ENCODE measurements at places on chromosomes 5 and 9.

DNA sequence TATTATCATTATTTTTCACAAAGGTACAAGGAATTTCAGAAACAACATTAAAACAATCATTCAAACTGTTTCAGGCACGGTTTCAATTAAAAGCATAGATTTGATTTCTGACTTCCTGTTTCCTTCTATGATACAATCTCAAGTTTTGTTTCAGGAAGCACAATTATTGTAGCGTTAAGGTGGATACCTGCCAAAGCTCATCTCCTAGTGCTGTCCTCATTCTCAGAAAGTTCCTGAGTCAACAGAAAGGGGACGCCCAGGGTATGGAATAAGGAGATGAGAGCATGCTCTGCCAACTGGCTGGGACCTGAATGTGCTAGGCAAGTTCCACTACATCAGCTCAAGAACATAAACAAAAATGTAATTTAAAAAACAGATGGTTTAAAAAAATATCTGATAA, 2.0 kb upstream of the TRIM14 start:
- no peak for DNase-seq

DNA sequence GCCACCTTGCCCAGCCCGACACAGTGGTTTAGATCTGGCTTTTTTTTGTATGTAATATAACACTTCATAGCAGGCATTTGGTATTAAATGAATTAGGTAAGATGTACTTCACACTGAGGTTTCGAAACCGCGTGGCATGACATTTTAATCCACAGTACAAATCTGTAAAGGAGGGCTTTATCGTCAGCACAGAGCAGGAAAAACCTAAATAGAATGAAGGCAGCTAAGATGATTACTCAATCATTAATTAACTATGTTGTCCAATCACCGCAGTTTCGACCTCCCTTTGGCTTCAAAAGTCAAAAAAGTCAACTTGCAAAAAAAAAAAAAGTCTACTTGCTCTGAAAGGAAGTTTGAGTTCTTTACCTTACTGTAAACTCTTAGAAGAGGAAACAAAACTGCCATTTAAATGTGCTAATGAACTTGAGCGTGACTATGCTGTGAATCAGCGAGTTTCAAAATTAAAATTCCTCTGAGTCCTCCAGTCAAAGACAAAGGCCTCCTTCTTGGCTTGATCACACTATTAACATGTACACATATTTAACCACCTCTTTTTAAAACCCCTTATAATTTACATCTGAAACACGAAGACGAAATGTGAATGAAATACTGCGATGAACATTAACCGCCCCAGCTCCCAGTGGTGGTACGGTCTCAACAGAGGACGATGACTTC, 698 bp upstream of the SEC24A start:
- no peak for DNase-seq

- DNase-seq, result no peak
Measured at GRCh38 chr5:116396476-116397099, 178.0 kb downstream of the SEMA6A start.

DNA sequence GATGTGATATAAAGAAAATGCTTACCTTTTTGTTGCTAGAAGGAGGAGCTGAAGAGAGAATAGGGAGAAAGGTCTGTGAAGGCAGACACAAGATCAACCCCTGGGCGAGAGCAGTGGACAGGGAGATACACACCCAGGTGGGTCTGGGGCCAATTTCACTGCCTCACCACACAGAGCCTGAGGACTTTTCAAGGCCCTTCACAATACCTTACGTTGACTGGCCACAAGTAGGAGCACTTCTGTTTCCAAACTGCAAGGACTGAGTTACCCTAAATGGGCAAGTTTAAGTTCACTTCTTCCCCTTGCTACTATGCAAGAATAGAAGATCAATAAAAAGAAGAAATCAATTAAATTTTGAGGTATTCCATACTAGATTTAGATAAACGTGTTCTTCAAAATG, 174.5 kb upstream of the SLC12A2 start:
- DNase-seq, result no peak

- DNase-seq, result peak; percentile 38
Measured at GRCh38 chr5:73451224-73452130, 2.9 kb upstream of the FOXD1 start.

DNA sequence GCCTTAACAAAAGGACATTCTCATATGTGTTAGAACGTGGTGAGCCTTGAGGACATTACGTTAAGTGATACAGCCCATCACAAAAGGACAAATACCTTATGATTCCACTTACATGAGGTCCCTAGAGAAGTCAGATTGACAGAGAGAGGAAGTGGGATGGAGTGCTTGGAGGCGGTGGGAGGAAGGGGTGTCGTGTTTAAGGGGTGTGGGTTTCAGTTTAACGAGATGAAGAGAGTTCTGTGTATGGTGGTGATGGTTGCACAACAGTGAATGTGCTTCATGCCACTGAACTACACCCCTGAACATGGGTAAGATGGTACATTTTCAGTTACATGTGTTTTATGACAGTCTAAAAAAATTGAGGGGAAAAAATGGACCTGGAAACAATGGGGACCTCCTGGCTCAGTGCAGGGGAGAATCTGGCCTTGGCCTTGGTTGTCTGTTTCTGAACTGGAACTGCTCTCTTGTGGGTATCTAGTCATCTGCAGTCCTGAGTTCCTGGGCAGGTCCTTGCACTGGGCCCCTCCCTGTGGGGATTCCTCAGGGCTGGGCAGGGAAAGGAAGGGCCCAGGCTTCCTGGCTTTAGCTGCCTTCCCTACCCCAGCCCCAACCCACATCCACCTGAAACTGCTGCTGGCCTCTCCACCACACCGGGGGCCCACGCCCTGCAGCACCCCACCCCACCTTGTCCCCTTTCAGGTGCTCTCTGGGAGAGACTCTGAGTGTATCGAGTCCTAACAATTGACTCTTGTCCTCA, 17.8 kb downstream of the LRRC8A start:
- no peak for DNase-seq

- DNase-seq, result no peak
Measured at GRCh38 chr5:172953776-172954675, 5.2 kb upstream of the RPL26L1 start.

DNA sequence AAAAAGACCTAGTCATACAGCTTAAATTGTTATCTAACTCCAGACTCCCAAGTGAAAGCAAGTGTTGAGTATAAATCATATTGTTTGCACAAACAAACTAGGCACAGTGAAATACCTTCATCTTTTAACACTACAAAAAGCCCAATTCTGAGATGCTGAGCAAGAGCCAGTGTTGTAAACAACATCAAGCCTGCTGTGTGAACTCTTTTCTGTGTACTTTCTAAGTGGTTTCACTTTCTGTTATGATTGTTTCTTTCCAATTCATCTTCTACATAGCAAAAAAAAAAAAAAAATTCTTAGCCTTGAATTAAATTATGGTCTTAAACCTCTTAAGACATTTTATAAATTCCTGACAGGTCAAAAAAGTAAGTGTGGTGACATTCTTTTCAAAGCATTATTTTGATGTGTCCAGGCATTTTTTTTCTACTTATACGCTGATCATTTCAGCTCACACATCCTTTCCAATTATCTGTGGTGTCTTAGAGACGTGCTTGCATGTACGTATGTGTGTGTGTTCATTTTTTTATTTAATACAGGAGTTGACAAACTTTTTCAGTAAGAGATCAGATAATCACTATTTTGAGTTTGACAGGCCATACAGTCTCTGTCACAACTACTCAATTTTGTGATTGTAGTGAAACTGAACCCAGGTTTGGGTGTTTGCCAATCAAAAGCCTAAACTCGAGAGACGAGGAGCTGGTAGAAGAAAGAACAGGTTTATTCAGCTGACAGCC, 556.1 kb downstream of the CDH9 start:
- no peak for DNase-seq

DNA sequence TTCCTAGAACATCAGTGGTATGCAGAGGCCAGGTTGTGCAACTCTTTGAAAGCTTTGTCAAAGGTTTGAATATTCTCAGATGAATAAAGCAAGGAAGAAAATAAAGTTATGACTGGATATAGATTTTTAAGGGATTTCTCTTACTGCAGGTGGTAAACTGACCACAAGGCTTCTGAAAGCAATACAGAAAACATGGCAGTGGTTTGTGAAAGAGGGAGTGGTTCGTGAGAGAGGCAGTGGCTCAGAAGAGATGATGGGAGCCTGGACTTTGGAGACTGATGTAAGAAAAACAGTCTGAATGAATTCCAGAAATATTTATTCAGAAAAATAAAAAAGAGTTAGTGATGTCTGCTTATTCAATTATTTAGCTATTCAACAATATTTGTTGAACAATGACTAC, 380.4 kb upstream of the CTNND2 start:
- no peak for DNase-seq

- DNase-seq, result no peak
Measured at GRCh38 chr9:126468141-126468825, 141.7 kb downstream of the MVB12B start.

DNA sequence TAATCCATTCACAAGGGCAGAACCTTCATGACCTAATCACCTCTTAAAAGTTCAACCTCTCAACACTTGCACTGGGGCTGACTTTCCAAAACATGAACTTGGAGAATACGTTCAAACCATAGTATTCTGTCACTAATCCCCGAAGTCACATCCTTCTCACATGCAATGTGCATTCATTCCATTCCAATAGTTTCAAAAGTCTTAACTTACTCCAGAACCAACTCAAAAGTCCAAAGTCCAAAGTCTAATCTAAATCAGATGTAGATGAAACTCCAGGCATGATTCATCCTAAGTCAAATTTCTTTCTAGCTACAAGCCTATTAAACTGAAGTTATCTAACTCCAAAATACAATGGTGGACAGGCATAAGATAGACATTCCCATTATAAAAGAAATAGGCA, 21.7 kb upstream of the ADAMTSL1 start:
- DNase-seq, result no peak

GRCh38 chr5:137730336-137730735, 5.6 kb downstream of the KLHL3 start:
- no peak for DNase-seq

- no peak for DNase-seq
Measured at GRCh38 chr5:175309218-175309810, 134.7 kb downstream of the DRD1 start.

DNA sequence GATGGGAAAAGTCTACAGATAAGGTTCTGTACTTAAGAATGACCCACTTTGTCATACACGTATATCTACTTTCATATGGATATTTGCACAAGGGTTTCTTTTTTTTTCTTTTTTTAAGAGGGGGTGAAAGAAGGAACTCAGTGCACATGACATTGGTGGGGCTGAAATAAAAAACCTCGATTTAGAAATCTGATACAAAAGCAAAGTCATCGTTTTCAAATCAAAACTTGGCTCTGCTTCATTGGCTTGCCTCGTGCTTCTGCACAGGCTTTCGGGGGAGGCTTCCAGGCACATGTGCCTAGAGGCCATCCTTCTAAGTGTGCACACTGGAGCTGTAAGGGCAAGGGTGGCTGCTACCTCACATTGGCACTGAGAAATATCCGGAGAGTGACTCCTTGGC, 31.1 kb downstream of the PTTG1 start:
- DNase-seq, result no peak

GRCh38 chr9:71706176-71706575, 62.1 kb downstream of the CEMIP2 start:
- DNase-seq, result no peak

GRCh38 chr9:70486127-70486526, 71.7 kb upstream of the KLF9 start:
- DNase-seq, result no peak

GRCh38 chr9:130295431-130295830, 29.9 kb downstream of the HMCN2 start:
- DNase-seq, result no peak

GRCh38 chr5:150278916-150279315, 10.7 kb downstream of the CAMK2A start:
- no peak for DNase-seq

- no peak for DNase-seq
Measured at GRCh38 chr5:6553972-6554371, 78.9 kb downstream of the NSUN2 start.

GRCh38 chr5:173989432-173990082, 587 bp downstream of the C5orf47 start:
- no peak for DNase-seq

- DNase-seq, result no peak
Measured at GRCh38 chr9:112056996-112057395, 118.1 kb downstream of the SUSD1 start.

DNA sequence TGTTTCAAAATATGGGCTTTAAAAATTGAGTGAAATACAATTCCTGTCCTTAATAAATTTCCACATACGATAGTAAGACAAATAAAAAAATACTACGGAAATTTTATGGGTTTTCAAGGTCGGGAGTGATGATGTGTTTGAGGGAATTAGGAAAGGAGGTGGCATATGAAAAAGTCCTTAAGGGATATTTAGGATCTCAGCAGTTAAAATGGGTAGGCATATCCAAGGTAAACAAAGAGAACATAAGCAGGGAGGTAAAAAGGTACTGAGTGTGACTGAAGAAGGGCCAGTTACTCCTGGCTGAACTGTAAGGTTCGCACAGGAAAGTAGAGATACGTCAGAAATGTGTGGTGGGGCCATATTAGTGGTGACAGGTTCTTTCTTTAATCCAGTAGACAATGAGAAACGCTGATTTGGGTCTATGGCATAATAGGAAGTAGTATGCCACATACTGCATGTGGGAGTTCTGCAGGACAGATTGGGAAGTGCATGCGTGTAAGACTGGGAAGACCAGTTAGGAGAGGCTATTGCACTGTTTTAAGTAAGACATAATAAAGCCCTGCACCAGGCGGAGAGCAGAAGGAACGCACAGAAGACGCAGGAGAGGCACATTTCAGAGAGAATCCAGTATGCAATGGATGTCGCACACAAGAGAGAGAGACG, 937 bp upstream of the HMGCR start:
- DNase-seq, result no peak

- no peak for DNase-seq
Measured at GRCh38 chr5:30752015-30752414, 441.5 kb upstream of the CDH6 start.

DNA sequence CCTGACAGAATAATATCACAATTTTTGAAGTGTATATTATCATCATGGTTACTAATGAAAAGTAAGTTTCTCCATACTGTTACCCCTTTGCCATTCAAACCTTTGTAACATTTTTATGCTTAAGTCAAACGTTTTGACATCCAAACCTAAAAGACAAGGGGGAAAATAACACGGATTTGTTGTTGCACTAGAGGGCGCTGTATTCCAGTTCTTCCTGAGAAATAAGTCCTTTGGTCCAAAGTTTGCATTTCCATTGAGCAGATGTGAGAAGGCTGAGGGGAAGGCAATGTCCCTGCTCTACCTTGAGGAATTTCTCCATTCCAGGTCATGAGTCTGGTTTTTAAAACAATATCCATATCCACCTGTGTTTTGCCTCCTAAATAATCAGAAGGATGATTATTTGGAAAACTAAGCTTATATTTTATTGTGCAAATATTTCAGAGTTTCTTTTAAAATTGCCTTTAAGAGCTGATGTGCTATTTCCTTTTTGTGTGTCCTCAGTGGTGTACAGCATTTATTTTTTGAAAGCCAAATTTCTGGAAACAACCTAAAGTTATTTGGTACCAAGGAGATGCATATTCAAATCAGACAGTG, 9.7 kb downstream of the LECT2 start:
- no peak for DNase-seq

GRCh38 chr5:142481410-142481809, 156.6 kb upstream of the SPRY4 start:
- no peak for DNase-seq

GRCh38 chr9:36969216-36969771, 64.8 kb downstream of the PAX5 start:
- no peak for DNase-seq

Measured in stimulated activated CD8-positive, alpha-beta memory T cell treated with anti-CD3 and anti-CD28 coated beads, Interleukin-7, amount 100 ng/mL, for 1 hour (primary cell).